Vagina (tissue), 2 donors: ENCODE measurements at places on chromosomes 1 and 21.

DNA sequence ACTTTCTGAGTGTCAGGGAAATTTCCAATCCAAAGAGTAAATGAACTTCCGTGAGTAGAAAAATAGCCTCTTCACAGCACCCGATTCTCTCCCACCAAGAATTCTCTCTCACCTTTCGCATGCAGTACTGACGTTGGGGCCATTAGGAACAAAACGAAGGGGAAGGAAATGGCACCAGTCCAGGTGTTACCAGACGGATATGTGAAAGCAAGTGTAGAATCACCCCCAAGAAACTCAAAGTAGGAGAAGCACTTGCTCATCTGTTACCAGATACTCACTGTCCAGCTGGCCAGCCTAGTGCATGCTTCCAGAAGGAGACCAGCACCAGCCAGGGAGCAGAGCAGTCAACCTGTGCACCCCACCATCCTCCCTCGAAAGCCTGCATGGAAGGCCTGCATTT lies 55.1 kb downstream of the ITPKB start:
- DNase-seq: no peak

DNA sequence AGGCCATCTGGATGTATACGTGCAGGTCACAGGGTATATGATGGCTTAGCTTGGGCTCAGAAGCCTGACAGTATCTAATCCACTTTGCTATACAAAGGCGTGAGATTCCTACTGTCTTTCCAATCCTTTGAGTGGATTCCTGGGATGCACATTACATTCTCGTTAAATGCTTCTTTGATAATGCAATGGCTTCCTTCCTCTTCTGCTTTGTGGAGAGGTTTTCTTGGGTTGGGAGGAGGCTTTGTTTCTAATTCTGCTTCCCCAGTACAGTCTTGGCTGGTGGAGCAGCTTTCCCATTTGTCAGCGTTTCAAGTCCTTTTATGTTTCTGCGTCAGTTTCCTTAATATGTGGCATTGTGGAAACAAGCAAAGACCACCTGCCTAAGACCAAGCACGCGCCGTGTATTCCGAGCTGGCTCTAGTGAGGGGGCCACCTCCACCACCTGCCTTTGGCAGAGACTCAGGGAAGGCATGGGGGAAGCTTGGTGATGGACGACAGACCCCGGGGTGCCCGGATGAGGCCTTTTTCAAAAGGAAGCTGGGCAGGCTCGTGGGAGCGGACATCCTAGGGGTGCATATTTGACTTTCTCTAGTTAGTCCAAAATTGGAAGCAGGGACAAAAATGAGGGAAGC lies 72.7 kb downstream of the WDR4 start:
- peak; percentile 71 for DNase-seq

DNA sequence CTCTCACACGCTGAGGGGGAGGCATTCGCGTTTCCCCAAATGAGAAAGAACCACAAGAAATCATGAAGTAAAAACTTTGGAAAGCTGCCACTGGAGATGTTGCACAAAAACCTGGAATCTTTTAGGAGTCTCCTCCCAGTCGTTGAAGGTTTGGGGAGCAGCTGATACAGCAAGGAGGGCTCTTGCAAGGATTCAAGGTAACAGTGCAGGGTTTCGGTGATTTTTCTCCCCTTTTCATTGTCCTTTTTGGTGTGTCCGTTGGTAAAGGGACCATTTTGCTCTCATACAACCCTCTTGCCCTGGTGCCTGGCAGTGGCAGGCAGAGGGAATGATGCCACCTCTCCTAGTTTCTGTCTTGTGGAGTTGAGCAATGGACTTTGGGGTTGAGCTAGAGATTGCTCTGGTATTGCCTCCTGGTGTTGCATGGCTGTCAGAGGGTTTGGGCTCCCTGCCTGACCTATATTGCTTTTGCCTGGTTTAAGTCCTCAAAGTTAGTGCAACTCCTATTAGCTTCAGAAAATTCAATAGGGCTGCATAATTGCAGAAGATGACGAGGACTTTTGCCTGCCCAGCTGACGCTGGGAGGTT lies 872 bp downstream of the BRINP2 start:
- DNase-seq: no peak

DNA sequence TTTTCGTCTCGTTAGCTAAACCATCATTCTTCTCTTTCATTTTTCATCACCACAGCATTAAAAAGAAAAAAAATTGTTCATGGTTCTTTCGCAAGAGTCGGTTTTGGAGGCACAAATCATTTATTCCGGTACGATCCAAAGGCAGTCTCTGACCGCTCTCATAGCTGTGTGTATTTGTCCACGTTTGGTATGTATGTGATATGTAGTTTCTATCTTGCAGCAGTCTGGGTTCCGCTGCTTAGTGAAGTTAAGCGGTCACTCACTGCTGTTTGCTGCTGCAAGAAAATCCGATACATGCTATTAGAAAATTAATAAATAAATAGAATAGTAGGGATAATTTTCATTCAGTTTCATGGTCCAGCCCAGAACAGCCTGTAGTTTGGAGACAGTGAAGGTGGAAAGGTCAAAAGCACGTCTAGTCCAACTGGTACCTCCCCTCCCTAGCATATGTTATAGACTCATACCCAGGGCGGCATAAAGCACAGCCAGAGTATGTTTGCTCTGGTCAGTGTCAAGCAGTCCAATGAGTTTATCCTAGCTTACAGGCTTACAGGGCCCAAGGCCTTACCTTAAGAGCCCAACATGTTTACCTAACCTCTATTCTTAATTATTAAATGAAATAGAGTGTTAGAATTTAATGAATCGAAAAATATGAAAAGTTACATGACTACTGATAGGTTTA lies 2.5 kb downstream of the FMN2 start:
- no peak for DNase-seq

- no peak for DNase-seq
These were observed 30.4 kb upstream of the ZBTB21 start for GRCh38 chr21:42040411-42041180.

- no peak for DNase-seq
These were observed 42.0 kb downstream of the CAPZB start for GRCh38 chr1:19443326-19443725.

- DNase-seq: no peak
These were observed 3.4 kb upstream of the LACTBL1 start for GRCh38 chr1:22976127-22976460.

- DNase-seq: no peak
These were observed 2.9 kb downstream of the C1QA start for GRCh38 chr1:22639286-22639685.

- DNase-seq: no peak
These were observed 4.3 kb downstream of the XPR1 start for GRCh38 chr1:180636138-180636537.

DNA sequence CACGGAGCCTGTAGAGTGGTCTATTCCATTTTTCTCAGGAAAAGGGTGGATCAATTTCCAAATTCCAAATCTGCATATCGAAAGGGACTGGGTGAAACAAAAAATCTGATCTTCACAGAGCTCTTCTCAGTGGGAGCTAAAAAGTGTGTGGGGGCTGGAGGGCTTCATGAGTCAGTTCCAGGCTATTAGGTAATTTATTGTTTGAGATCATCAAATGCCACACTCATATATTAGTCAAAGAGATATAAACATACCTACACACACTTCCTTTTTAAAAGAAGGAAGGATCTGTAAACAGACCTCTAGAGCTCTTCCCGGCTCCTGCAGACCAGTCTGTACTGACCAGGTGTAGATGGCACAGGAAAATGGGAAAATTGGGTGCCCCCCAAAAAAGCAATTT lies 175.4 kb downstream of the ZBTB18 start:
- no peak for DNase-seq

DNA sequence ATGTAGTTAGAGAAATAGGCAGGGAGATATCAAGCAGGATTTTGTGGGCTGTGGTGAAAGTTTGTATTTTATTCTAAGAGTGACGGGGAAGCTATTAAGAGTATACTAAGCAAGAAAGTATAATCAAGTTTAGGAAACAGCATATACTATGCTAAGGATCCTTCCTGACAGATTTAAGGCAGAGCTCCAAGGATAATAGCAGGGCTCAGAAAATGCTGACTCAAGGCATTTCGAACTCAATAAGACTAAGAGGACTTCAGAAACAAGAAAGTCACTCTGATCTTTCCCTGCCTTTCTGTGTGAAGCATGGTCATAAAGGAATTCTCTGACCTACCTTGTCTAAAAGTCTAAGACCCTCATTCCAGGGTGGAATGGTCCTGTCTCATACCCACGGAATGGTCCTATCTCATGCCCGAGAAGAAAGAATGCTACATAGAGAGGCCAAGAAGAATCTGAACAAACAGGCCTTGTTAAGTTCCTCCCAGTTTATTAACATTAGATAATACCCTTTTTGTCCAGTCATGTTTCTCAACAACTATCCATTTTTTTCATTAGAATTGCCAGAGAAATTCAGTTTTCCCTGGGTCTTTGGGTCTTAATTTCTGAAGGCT lies 59.1 kb downstream of the HFM1 start:
- no peak for DNase-seq

GRCh38 chr1:97314685-97315084 lies 593.1 kb downstream of the PTBP2 start:
- no peak for DNase-seq

DNA sequence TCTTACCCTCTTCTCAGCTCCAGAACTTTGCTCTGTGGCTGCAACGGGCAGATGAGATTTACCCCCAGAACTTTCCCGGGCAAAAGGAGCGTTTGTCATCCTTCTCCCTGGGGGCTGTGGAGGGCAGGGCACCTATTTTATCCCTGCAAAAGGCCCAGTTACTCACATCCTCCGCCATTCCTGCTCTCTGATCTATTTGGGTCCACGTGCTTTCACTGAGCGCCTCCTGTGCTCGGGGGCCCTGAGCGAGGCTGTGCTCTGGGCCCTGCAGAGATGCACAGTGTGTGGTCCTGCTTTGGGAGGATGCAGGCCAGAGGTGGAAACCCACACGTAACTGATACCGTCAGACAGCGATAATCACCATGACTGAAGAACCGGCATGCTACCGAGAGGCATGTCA lies 2.4 kb upstream of the CSMD2 start:
- no peak for DNase-seq
